Renal cortical epithelial cell (primary cell): ENCODE measurements at places on chromosomes 16 and 17.

- no peak for DNase-seq
These were observed 14.1 kb downstream of the MFSD11 start for GRCh38 chr17:76752006-76752405.

DNA sequence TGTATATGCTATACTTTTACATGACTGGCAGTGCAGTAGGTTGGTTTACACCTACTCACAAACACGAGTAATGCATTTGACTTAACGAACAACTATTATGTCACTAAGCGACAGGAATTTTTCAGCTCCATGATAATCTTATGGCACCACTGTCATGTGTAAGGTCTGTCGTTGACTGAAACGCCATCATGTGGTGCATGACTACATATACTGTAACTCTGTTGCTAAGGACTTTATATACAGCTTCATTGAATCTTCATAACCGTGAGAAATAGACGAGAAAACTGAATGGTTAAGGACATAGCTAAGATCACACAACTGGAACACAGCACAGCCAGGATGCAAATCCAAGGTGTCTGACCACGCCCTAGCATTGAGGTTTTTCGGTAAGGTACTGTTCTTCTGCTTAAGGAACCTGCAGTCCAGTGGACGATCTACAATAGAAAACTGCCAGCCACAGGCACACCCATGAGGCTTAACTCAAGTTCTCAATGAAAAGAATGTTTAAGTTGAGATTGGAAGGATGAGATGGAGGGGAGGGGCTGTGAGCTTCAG, 3.3 kb downstream of the CFAP20 start:
- DNase-seq, result no peak

DNA sequence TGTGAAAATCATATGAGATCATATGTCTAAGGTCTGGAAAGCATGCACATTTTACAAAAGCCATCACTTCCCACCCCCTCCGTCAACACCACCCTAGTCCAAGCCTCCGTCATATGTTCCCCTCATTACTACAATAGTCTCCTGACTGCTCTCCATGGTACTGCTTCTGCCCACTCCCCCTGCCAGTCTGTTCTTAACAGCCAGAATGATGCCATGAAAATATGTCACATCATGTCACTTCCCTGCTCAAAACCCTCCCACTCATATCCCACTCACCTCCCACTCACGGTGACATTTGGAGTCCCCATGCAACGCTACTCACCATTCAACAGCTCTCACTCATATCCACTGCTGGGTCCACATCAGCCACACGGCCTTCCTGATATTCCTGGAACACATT, 432.3 kb downstream of the XYLT1 start:
- no peak for DNase-seq

GRCh38 chr17:63998050-63998720, at the start of gene PRR29:
Gene PRR29, plus strand, starts transcription at chr17:63998351. Its CDS starts 14 bp downstream, at chr17:63998365.
- DNase-seq, result peak; percentile 21

- no peak for DNase-seq
These were observed 6.7 kb upstream of the CRHR1 start for GRCh38 chr17:45777388-45777787.

GRCh38 chr16:85027958-85028684, 526 bp downstream of the KIAA0513 start:
- DNase-seq, result no peak

DNA sequence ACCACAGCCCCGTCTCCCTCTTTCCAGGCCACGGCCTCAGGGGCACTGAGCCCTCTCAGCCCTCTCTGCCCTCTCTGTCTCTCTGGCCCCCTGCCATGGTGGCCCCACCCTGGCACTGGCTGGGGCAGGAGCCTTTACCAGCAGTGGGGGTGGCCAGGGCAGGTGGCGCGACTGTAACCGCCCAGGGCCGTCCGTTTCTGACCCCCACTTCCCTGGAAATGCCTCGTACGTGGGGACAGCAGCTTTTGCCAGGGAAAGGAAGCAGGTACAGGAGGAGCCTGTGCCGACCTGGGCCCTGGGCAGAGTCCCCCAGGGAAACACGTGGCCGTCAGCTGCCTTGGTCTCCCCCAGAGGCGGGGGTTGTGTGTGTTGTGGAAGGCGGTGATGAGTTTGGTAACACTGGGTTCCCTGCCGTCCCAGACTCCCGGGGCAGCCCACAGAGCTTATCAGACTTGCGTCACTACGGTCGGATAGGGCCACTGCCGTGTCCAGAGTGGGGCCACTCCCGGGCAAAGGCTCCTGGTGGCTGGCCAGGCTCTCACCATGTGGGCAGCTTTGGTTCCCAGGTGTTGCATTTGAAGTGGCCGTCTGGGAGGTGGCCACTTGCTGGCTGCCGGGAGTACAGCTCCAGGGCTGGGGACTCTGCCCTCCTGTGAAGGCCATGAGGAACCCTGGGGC, 249.3 kb upstream of the CIBAR2 start:
- no peak for DNase-seq

DNA sequence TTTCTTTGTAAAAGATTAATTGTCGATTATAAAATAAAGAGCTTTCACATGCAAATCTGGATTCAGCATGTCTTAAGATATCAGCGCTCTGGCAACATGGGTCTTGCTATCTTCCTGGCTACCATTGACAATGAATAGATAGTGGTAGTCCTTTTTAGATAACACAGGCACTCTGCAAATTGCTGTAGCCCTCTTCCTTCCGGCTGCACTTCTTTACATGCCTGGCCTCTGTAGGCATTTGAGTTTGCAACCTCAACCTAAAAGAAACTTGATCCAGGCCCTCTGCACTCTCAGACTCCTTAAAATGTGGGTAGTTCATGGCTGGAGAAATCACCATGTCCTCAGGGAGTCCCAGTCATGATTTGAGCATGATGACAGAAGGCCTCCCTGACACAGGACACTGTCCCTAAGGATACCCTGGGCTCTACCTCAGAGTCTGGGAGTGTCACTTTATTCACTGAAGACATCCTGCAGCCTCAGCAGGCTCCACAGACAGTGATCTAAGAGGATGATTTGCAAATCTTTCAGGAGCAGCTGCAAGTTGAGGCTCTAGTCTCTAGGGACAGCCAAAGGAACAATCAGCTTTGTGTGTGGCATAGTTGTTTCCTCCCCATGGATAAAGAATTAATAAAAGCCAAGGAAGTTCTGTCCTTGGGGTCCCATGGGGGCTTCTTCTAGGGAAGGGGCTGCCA, 529.4 kb downstream of the RBFOX1 start:
- DNase-seq, result no peak

DNA sequence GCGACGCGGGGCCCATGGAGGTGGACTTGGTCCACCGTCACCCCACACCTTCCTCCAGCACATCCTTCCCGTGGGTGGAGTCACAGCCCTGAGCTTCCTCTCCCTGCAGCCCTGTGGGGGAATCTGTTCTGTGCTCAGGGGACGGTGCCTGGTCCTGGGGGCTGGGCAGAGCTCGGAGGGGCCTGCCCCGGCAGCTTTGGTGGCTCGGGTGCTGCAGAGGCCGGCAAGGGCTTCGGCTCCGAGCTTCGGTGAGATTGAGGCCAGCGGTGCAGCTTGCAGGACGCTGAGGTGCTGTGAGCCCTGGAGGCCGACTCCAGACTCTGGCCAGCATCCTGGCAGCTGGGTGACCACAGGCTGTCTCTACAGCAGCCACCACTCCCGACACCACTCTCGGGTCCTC, 36.4 kb downstream of the METRNL start:
- no peak for DNase-seq

DNA sequence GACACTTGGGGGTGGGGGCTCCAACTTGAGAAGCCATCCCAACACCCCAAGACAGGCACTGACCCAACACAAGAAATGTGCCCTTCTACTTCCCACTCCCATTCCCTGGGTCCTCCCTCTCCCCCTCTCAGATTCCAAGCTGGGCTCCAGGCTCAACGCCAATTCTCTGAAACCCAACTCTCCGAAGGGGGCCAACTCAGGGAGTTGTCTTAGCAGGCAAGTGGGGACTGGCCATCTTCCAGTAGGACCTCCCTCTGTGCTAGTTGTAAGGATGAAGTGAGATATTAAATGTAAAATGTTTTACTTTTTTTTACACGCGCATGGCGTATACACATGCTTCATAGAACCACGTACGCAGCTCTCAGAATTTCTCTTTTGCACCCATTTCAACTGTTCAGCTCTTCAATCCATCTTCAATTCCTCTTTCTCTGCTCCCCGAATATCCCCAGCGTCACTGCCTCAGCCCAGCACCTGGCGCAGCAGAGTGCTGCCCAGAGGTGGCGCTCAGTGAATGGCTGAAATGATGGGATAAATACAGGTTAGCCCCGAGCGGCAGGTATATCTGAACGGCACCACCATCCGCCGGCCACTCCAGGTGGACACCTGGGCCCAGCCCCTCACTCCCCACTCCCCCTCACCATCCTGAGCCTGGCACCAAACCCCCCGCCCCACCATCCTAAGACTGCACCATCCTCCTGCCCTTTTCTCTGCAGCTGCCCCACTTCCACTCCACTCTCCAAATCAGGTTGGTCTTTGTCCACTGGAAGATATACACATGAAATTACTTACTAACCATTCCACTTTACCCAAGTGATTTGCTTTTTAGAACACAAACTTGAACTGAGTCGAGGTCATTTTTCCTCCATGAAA, 43.9 kb upstream of the TNRC6C start:
- DNase-seq, result no peak

GRCh38 chr17:17511881-17512858, 16.0 kb upstream of the RASD1 start:
- DNase-seq, result peak; percentile 89

GRCh38 chr17:72797142-72797541, 295.3 kb downstream of the SLC39A11 start:
- no peak for DNase-seq

DNA sequence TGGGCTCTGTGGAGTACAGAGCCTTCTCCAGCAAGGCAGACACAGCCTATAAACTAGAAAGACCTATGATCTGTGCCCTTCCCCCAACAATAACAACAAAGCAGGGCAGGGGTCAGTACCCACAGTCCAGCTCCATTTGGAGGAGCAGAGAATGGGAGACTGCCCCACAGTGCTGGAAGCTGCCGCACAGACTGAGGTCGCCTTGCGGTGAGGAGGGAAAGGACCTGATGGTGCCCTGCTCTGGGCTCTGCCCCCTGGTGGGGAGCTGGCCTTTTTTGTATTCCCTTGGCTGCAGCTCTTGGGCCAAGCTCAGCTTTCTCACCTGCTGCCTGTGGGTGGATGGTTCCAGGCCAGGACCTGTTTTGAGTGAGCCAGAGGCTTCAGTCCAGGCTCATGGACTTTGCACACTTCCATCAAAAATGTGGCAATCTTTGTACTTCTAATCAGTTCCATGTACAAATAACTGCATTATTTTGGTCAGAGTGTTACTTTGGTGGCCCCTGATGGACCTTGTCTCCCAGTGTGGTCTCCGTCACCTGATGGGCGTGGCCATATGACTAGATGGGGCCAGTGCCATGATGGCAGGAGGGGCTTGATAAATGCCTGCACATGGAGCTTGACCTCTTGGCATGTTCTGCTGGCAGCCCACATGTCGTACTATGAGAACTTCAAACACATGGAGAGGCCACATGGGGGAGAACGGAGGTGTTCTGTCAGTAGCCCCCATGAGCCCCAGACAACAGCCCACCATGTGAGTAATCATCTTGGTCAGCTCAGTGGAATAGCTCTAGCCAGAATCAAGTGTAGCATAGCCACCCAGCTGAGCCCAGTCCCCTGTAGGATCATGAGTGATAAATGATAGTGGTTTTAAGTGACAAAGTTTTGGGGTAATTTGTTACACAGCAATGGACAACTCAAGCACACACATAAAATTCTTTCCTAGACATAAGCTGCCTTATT, 24.2 kb downstream of the B9D1 start:
- peak; percentile 56 for DNase-seq

DNA sequence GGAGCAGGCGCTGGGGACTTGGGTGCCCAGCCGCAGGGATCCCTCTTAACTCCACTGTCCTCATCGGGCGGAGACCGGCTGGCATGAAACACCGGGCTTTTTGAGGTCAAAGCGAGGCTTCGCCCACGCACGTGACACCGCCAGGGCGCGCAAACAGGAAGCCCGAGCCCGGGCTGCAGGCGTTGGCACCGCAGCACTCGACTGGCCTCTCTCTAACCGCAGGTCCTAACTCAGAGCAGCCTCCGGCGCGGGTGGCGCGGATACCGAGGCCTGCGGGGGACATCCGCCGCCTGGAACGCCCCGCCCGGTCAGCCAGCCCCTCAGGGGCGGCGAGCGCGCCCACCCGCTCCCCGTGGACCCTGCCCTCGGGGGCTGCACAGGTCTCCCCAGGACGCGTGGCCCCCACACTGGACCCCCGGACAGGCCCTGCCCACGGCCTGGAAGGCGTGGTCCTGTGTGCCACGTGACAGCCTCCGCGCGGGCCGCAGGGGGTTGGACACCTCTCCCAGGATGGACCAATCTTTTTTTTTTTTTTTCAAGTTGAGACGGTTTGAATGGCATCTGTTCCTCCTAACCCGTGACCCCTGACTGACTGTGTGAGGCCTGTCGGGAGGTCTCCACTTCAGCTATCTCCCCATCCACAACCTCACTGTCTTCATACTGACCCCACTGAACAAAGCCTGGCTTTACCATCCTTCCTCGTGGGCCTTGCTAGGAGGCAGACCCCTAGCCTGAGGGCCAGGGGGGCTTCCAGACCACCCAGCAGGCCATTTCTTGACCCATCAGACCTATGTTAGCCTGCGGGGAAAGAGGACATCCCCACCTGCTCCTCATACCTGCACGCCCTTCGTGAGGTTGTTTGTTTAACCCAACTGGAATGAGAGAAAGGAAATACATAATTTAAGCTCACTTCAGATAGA, 8.4 kb upstream of the SLC47A2 start:
- DNase-seq, result peak; percentile 36

GRCh38 chr17:71407981-71408380, 712.8 kb upstream of the SOX9 start:
- no peak for DNase-seq

- peak; percentile 95 for DNase-seq
These were observed 207.9 kb downstream of the SNX29 start for GRCh38 chr16:12184419-12184917.

DNA sequence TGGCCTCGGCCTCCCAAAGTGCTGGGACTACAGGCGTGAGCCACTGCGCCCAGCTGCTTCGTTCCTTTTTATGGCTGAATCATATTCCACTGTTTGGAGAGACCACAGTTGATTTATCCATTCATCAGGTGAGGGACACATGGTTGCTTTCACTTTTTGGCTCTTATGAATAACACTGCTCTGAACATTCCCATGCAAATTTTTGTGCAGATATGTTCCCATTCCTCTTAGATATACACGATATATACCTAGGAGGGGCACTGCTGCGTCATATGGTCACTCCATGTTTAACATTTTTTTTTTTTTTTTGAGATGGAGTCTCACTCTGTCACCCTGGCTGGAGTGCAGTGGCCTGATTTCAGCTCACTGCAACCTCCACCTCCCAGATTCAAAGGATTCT, 13.9 kb upstream of the GLIS2 start:
- DNase-seq, result no peak

- DNase-seq, result no peak
These were observed 378.0 kb upstream of the CA10 start for GRCh38 chr17:52536489-52536888.
